NCI-H1436 treated with DMSO at 0.1 percent for 48 hours (cell line): ENCODE measurements at places on chromosomes 11 and 22.
A peak's percentile ranks its signal among the peaks of the same experiment; 100 is the strongest.

GRCh38 chr11:46491661-46492330 is 100.2 kb upstream of the CHRM4 start:
- DNase-seq: no peak

DNA sequence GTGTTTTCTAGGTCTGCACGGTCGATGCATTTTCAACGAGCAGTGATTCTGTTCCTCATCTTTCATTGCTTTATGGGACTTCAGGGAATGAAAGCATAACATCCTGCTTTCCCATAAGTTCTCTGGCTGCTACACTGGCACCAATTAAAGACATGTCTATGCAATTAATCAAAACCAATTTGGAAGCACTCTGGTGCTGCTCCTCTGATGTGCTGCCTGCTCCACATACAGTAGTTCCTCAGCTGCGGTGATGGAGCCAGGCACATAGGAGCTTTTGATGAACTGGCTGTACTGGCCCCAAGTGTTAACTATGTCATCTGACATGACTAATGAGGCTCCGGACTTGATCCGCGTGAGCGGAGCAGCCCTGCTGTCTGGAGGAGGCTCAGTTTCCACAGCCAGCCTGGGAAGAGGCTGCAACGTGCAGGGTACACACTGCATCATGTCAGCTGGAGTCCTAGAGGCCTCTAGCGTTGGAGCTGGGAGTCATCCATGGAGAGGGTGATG is 29.8 kb downstream of the GVQW3 start:
- no peak for DNase-seq

GRCh38 chr22:17368554-17369438 is 464 bp upstream of the CECR2 start:
- no peak for DNase-seq

GRCh38 chr11:72831521-72832300 is 17.5 kb downstream of the ATG16L2 start:
- peak; percentile 23 for DNase-seq

DNA sequence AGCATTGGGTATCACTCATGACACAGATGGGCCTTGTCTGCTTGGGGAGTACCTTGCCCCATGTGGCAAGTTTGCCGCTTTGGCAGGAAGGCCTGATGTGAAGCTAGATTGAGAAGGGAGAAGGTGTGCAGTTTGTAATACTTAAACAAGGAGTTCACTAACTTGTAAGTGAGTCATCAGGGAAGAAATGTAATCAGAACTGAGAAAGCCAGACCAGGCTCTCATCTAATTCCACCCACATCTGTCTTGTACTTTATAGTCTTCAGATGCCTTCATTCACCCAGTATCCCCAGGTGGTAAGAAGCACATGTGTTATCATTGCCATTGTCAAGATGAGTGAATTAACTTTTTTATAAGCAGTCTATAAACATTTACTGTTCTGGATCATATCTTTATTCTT is 116.0 kb upstream of the DDI1 start:
- DNase-seq: no peak

- DNase-seq: no peak
Observed at GRCh38 chr11:105046898-105047579, 1.9 kb upstream of the CARD16 start.

GRCh38 chr11:2308713-2309112 is 6.9 kb downstream of the TSPAN32 start:
- no peak for DNase-seq

- DNase-seq: no peak
Observed at GRCh38 chr11:103844327-103845215, 191.9 kb upstream of the DDI1 start.

DNA sequence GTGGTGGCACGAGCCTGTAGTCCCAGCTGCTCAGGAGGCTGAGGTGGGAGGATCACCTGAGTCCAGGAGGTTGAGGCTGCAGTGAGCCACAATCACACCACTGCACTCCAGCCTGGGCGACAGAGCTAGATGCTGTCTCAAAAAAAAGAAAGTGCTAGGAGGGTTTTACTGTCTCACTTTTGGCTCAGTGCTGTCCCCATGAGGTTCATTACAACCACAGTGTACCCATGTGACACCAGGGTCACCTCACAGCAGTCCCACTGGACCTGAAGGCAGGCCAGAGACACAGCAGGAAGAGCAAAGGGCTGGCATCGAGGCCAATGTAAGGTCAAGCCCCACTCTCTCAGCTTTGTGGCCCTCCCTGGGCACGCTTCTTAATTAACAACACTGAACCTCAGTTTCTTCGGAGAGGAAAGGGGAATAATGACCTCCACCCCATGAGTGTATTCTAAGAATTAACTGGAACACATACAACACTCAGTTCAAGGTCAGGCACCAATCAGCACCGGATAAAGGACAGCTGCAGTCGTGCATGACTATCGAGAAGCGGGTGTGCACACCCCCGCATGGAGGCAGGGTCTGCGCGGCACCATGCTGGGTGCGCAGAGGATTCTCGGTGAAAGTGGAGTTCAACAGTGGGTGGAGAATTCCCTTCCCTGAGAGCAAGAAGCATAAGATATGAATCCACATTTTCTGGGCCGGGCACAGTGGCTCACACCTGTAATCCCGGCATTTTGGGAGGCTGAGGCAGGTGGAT is 30.9 kb upstream of the BAIAP2L2 start:
- DNase-seq: no peak

- DNase-seq: no peak
Observed at GRCh38 chr11:65246506-65246905, 15.3 kb upstream of the POLA2 start.

DNA sequence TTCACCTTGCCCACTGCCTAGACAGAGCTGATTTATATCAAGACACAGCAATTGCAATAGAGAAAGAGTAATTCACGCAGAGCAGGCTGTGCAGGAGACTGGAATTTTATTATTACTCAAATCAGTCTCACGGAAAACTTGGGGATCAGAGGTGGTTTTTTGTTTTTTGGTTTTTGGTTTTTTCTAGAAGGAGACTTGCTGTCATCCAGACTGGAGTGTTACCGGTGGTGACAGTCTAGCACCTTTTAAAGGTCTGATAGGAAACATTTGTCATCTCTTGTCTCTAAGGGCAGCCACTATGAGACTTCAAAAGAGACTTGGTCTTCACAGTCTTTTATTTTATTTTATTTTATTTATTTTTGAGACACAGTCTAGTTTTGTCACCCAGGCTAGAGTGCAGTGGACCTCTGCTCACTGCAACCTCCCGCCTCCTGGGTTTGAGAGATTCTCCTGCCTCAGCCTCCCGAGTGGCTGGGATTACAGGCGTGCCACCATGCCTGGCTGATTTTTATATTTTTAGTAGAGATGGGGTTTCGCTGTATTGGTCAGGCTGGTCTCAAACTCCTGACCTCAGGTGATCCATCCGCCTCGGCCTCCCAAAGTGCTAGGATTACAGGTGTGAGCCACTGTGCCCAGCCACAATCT is 19.1 kb downstream of the APOBEC3H start:
- no peak for DNase-seq

DNA sequence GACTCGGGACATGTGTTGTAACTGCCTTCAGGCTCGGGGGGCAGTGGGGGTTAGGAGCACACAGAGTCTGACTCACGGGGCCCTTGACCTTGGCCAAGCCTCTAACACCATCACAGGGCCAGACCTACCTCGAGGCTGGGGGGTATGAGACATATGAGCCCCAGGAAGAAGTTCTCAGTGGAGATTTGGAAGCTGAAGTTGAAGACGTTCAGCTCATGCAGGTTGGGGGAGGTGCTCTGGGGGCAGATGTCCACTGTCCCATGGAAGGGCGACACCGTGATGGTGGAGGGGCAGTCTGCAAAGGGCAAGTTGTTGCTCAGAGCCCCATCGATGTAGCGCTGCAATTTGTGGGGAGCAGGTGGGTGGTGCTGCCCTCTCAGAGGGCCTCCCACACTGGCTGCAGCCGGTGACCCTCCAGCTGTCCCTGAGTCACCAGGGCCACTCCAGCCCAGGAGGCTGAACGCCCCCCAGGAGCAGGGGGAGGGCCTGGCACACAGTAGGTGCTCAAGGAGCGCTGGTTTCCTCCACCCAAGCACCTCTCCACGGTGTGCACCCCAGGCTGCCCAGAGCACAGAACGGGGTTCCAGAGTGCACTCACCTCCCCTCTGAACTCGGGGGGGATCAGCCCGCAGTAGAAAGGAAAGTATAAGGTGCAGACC is 2.5 kb downstream of the PNPLA5 start:
- DNase-seq: no peak

GRCh38 chr11:2927121-2927800 is 2.0 kb downstream of the PHLDA2 start:
- no peak for DNase-seq

DNA sequence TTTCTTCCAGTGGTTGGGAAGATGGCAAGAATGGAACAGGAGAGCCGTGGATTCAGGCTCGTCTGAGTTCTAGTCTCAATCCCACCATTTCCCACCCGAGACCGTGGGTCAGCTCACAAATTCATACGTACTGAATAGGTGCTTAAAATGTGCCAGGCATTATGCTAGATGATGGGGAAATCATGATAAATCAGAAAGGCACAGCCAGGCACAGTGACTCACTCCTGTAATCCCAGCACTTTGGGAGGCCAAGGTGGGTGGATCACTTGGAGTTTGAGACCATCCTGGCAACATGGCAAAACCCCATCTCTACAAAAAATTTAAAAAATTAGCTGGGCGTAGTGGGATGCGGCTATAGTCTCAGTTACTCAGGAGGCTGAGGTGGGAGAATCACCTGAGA is 7.1 kb downstream of the TRIOBP start:
- DNase-seq: no peak

GRCh38 chr22:43853328-43853931 is 8.9 kb downstream of the SULT4A1 start:
- DNase-seq: no peak

GRCh38 chr11:132636523-132636922 is 895.8 kb downstream of the OPCML start:
- no peak for DNase-seq

DNA sequence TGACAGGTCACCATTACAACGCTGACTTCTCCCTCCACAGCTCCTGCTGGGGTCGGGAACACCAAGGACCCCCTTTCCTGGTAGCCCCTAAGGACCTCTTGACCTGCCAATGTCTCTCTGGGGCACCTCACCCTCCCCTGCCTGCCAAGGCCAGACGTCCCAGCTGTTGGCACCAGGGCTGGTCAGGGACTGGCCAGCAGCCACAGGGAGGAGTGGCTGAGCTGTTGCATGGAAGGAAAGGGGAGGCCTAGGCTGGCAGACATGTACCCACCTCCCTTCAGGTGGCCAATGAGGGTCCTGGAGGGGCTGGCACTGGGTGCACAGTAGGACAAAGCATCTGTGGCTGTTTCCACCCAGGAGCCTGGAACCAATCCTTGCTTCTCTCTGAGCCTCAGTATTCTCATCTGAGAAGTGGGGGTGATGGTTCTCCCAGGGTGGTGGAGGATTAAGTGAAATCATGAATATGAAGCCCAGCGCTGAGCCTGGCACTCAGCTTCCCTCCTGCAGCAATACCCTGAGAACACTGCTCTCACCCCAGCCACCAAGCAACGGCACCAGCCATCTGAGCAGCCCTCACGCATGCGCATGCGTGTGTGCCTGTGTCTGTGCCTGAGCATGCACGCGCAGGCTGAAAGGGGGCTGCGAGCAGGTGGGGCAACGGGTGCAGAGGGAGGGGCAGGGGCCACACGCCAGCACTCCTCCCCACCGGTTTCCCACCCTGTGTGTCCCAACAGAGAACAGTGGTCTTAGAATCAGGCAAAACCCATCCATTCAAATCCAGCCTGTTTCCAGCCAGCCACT is 5.9 kb downstream of the KCNJ4 start:
- DNase-seq: no peak

- DNase-seq: no peak
Observed at GRCh38 chr22:45105281-45105702, 58.4 kb upstream of the NUP50 start.

GRCh38 chr11:44725016-44725685 is 1.6 kb upstream of the TSPAN18 start:
- no peak for DNase-seq

GRCh38 chr22:49720279-49720959 is 107.3 kb downstream of the BRD1 start:
- DNase-seq: no peak

GRCh38 chr11:133343951-133344350 is 188.3 kb downstream of the OPCML start:
- DNase-seq: no peak

- no peak for DNase-seq
Observed at GRCh38 chr11:36404831-36405230, 105.2 kb downstream of the TRAF6 start.

DNA sequence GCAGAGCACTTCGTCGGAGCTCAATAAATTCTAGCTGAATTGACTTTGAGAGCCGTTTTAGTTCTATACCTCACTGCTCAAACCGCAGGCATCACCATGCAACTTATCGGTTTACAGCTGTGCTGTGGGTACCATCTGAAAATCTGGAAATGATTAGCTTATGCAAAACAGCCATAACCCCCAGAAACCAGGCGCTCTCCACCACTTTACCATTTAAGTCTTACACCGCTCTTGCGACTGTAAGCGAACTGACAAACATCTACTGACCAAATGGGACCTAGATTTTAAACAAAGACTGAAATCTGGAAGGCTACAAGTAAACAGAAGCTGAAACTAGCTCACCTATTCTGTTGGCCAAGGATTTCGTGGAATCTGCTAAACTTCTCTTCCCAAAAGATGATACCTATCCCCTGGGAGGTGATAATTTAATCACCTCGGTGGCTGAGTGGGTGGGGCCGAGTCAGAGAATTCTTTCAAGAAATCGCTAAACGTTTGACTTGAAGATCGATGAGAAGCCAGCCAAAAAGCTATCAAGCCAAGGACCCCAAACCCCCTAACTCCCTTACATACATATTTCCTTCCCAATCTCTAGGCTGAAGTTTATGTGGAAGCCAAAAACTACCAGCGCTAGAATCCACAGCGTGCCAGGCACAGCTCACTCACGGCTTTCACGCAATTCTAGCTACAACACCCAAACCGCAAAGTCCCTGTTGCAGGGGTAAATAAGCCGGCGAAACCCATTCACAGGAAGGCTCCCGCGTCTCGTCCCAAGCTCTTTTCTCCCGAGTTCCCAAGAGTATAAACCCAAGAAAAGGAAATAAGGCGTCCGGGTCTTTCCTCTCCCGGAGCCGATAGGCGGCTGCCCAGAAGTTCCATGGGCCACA is 644 bp downstream of the SPTY2D1 start:
- no peak for DNase-seq

GRCh38 chr11:7165911-7166310 is 77.1 kb downstream of the RBMXL2 start:
- no peak for DNase-seq

DNA sequence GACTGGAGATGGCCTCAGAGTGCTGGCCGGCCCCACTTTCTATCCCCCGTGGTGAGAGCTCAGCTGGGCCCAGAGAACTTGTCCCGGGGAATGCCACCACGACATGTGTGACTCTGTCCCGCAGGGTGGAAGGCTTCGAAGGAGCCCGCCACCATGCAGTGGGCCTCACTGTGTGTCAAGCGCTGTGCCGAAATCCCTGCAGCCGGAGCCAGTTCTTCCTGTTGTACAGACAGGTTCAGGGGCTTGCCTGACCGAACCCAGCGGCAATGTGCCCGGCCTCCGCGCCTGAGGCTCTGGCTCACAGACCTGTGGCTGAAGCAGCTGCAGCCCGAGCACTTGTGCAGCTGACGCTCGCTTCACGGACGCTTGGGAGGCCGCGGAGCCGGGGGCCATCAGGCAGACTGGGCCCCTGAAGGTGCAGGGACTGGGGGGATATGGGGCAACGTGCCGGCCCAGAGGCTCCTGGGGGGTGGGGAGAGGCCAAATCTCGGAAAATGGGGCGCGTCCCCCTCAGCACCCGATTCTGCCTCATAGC is 650 bp downstream of the PPM1F start:
- DNase-seq: no peak

- no peak for DNase-seq
Observed at GRCh38 chr11:73275381-73275750, 3.2 kb downstream of the P2RY6 start.

- DNase-seq: no peak
Observed at GRCh38 chr22:43317239-43317638, 25.9 kb downstream of the SCUBE1 start.
